Activated CD8-positive, alpha-beta memory T cell treated with anti-CD3 and anti-CD28 coated beads, Interleukin-2, amount 50 U/mL, for 4 hours (primary cell): ENCODE measurements at places on chromosomes 16 and 17.

- peak; percentile 9 for DNase-seq
Observed at GRCh38 chr17:82941021-82942001, 101.5 kb upstream of the ZNF750 start.

DNA sequence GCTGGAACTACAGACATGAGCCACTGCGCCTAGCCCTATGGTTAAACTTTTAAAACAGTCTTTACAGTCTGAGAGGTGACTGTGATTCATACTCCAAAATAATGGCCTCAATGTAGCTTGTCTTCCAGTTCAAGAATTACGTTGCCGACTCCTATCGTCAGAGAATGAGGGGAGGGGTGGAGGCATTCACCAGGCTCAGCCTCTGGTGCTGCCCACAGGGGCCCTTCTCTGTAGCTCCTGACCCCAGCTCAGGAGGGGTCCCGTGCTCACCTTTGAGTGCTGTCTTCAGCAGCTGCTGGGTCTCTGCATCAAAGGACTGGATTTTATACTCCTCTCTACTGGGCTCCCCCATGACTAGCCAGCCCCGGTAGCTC lies 1.2 kb downstream of the MIF4GD start:
- DNase-seq = no peak

DNA sequence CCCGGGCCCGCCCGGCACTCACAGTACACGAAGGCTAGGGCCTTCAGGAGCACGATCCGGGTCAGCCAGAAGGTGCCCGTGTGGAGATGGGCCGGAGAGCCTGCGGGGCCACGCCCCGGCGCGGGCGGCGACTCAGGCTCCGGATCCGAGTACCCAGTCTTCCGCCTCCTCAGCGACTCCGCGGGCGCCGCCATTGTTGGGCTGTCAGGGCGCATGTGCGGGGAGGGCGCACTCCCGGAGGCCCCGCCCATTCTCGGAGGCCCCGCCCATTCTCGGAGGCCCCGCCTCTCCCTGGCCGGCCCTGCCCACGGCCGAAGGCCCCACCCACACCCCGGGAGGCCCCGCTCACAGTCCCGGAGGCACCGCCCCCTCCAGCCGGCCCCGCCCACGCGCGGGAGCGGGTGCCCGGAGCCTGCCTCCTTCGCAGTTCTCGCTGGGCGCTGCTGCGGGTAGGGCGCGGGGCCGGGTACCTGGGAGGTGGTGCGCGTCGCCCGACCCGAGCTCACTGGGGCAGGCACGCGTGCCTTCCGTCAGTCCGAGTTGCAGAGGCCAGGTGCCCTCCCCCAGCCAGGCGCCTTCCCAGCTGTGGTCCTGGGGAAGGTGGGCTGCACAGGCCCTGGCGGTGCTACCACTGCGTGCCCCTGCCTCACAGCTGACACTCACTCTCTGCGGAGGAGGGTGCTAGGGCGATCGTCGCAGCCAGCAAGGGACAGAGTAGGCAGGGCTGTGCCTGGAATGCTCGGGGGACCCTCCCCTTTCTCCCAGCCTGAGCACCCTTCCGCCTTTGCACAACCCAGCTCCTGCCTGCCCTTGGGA lies at the start of gene LMF1:
Gene LMF1, minus strand, starts transcription at position 219 of the 816 bp plus-strand sequence. Its CDS starts 4 bp downstream, at position 215.
- peak; percentile 95 for DNase-seq

DNA sequence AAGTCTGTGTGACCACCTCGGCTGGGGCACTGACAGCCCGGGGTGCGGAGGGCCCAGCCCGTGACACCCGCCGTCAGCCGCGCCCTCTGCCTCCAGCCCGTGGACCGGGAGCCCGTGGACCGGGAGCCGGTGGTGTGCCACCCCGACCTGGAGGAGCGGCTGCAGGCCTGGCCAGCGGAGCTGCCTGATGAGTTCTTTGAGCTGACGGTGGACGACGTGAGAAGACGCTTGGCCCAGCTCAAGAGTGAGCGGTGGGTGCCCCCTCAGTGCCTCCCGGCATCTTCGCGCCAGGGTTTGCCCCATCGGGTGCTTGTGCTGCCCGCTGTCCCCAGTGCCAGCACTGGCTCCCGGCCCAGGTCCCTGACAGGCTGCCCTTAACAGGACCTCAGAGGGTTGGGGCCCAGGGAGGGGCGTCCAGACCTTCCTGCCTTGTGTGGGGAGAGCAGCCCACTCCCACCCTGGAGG lies 13.7 kb downstream of the CENPX start:
- no peak for DNase-seq

- no peak for DNase-seq
Observed at GRCh38 chr16:89174055-89174827, 2.7 kb downstream of the CDH15 start.

DNA sequence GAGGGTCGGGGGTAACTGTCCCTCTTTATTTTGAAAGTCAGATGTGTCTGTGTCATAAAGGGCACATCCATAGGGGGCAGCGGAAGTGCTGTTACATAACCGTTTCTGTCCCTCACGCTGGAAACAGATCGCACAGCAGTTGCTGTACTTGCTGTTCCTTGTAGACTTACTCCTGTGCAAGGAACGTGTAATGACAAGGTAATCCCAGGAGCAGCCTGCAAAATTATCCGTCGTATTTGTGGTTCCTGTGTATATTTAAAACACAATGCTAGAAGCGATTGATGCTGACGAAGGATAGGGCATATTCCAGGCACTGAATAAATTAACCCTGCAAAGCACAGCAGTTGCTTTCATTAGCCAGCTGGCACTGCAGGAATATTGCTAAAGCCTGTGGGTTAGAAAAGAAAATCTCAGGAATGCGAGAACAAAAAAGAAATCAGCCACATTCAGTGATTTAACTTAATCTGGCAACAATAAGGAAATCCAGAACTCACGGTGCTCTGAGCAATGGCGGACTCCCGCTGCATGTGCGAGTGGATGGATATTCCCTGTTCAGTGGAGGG lies 76.2 kb downstream of the SPECC1 start:
- no peak for DNase-seq

- DNase-seq = no peak
Observed at GRCh38 chr16:19488213-19488640, 33.7 kb downstream of the GDE1 start.

DNA sequence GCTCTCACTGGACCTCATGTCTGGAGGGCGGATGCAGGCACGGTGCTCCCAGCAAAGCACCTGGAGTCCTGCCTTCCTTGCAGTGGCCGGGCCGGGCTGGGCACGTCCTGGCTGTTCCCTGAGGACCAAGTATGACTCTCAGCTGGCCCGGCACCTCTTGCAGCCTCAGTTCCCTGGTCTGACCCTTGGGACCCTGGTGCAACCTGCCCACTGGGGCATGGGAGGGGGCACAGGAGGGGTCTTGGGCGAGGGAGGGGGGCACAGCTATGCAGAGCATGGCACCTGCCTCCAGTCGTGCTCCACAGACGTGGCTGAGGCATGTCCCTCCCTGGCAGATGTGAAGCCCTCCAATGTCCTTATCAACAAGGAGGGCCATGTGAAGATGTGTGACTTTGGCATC lies 19.6 kb downstream of the MAP2K3 start:
- DNase-seq = peak; percentile 12

- no peak for DNase-seq
Observed at GRCh38 chr17:67212714-67213417, 32.1 kb downstream of the HELZ start.

- DNase-seq = no peak
Observed at GRCh38 chr16:49550140-49550539, 176.5 kb downstream of the C16orf78 start.
